Activated naive CD4-positive, alpha-beta T cell treated with anti-CD3 and anti-CD28 coated beads, Interleukin-2, amount 10 ng/mL, durations not matched to agents 7 days and 5 days (primary cell): ENCODE measurements at places on chromosomes 13 and 19.

- no peak for DNase-seq
These were observed 282.5 kb upstream of the HTR2A start for GRCh38 chr13:47179321-47179720.

DNA sequence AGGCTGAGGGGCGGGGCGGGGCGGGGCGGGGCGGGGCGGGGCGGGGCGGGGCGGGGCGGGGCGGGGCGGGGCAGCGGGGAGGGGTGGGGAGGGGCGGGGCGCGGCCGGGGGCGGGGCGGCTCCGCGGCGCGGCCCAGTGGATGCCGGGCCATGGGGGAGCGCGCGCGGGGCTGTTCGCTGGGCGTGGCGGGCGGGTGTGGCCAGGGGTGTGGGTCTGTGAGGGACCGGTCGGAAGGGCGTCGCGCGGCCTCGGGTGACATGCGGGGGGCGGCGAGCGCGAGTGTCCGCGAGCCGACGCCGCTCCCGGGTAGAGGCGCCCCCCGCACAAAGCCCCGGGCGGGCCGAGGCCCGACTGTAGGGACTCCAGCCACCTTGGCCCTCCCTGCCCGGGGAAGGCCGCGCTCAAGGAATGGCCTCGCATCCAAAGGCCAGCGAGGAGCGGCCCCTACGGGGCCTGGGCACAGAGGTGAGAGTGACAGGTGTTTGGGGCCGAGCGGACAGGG is at the start of gene ZFP28:
TSS of gene ZFP28 (plus strand) at position 188 of the 503 bp plus-strand sequence. CDS start at position 259, 71 bp downstream.
- peak; percentile 77 for DNase-seq

GRCh38 chr19:30317403-30317802 is 54.8 kb upstream of the ZNF536 start:
- DNase-seq, result no peak

GRCh38 chr13:64912141-64912540 is 2318.0 kb downstream of the PCDH9 start:
- DNase-seq, result no peak

DNA sequence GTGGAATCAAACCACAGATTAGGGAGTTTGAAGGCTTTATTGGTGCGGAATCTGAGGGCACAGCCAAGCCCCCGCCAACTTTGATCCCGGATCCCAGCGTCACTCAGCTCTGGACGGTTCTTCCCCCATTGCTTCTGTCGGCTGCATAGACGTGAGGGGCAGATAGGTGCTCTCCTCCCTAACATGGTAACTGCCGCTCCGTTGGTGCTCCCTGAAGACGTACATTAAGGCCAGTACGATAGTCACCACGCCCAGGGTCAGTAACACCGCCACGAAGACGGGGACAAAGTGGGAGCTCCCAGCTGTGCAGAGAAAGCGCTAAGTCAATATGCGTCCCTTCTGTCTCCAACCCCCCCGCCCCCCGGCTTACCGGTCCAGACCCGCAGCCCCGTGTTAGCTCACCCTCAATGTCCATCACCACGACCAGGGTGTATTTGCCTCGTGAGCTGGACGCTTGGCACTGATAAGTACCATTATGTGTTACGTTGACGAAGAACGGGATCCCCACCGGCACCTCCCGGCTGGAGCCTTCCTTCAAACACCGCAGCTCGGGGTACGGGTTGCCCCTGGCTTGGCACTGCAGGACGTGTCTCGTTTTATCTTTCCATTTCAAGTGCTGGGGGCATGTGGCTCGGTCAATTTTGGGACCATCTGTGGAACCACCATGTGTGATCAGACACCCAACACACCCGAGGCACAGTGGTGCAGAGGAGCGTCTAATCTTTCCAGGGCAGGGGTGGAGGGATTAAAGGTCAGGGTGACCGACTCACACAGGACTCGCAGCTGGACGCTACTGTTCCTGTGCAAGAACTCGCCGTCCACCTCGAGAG is 644 bp upstream of the RAVER1 start:
- DNase-seq, result no peak

DNA sequence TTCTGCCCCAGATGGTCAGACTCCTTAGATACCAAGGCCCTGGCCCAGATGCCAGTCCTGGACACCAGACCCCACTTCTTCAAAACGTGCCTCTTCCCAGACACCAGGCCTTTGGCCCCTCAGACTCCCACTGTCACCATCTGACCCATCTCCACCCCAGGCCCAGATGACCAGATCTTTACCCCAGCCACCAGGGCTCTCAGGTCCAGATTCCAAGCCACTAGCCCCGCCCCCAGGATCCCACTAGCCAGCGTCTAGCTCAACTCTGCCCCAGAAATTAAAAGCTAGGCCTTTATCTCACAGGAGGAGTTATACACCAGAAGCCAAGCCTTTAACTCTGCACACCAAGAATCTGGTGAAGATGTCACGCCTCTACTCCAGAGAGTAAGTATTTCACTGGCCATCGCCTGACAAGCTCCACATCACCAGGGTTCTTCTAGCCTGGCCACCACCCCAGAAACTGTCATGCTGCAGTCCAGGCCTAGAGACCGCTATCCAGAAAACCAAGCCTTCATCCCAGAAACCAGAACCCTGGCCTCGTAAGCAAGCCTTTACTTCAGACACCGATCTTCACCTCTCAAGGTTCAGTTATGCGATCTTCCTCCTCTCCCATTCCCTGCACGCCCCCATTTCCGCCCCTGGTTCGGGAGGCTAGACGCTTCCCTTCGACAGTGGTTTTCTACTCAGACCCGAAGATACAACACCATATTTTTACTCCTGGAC is 595 bp downstream of the XAB2 start:
- DNase-seq, result peak; percentile 34

DNA sequence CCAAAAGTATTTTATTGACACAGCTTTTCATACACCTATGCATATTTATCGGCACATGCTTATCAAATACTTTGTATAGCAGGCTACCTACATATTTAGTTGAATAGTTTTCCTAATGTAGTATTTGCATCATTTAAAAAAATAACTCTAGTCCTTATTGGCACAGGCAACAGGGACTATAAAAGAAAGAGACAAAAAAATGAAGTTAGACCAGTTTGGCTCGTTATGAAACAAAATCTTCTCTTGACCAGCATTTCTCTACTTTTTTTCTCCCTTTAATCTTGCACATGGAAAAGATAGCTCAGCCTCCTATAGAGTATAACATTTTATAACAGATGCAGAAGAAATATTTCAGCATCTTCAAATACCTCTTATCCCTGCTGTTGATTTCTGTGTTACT is 794.8 kb upstream of the MIR17HG start:
- no peak for DNase-seq

DNA sequence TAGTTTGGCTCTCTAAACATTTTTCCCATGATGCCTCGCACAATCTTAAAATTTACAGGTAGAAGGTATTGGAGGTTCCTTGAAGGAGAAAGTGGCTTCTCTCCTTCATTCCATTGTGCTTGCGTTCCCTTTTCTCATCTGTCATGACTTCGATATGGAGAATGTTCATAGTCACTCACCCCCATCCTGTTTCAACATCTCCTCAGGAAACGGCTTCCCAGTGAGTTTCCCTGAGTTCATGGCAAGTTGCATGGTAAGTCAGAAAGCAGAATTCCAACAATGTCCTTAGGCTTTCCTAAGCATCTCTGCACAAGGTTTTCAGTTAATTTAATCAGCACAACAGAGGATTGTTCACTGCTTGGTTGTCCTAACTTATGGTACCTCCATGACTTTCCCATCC is 581.8 kb upstream of the SLITRK5 start:
- DNase-seq, result no peak

- DNase-seq, result no peak
These were observed 95.2 kb downstream of the FRY start for GRCh38 chr13:32126756-32127155.

GRCh38 chr13:19695428-19695827 is 62.0 kb downstream of the MPHOSPH8 start:
- DNase-seq, result no peak

DNA sequence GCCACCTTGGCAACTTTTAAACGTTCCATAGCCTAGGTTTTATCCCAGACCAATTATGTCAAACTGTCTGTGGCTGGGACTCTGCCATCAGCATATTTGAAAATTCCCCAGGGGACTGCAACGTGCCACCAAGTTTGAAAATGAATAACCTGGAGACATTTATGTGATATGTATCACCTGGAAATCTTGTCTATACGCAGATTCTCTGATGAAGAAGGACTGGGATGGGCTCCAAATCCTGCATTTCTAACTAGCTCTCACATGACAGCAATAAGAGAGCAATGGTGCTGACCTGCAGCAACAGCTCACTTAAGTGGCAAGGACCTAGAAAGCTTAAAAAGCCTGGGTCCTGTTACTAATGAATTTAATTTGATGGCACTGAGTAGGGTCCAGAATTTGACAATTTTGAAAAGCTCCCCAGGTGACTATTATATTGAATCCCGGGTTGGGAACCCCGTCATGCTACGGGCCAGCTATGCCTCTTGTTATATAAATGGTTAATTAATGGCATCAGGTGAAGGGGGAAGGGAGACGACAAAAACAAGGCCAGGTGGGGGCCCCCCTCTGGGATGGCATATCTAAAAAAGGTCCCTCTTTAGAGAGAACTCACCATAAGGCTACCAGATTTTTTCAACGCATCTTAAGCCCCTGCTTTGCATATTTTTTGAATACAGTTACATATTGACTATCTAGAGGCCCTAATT is 213.7 kb downstream of the ZIC5 start:
- DNase-seq, result no peak

DNA sequence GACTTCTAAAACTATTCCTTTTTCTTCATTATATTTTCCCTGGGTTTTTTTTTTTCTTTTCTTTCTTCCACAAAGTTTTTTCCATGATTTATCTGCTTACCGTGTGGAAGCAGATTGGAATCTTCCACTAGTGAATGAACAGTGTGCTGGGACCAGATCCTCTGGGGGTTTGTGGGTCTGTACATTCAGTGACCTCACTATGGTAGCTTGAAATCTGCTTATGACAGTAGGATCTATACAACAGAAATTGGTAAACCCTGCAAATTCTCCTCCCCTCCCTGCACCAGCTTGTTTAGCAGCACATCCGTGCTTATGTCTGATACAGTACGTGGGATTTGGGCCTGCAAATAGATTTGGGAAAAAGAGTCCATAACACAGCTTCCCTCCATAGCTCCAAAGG is 26.0 kb upstream of the MAB21L1 start:
- DNase-seq, result no peak

- DNase-seq, result no peak
These were observed 233.9 kb downstream of the ZIC5 start for GRCh38 chr13:99737481-99738245.

- DNase-seq, result no peak
These were observed 440.8 kb downstream of the TDRD3 start for GRCh38 chr13:60837806-60838205.

- DNase-seq, result no peak
These were observed 135.0 kb downstream of the KDM4B start for GRCh38 chr19:5103812-5104410.

GRCh38 chr19:28876609-28877123 is 336.3 kb downstream of the UQCRFS1 start:
- no peak for DNase-seq

DNA sequence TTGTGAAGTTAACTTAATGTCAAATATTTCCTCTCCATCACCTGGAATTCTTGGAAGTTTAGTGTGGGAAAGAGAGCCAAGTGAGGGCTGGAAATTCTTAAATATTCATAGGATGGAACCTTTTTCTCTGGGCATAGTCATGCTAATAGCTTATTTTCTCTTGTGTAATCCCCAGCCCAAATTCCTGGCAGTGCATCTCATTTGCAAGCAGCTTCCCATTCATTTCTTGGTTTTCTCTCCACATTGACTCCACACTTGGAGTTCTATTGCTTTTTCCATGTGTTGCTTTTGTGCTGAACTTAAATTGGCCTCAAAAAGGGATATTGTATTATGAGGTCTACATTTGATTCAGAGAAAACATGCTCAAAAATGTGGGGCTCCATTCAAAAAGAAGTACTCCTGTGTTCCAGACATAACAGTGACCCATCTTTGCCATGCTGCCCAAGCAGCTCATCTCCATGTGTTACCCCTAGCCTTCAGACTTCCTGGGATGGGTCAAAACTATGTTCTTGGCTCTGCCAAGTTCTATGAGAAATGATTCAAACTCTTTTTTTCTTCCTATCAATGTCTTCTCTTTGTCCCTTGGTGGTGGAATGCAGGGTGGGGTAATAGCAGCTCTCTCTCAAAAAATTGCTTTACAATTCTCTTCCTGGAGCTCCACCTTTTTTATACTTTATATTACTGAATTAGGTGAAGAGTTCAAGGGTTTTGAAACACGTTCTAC is 2471.5 kb downstream of the PCDH9 start:
- no peak for DNase-seq

DNA sequence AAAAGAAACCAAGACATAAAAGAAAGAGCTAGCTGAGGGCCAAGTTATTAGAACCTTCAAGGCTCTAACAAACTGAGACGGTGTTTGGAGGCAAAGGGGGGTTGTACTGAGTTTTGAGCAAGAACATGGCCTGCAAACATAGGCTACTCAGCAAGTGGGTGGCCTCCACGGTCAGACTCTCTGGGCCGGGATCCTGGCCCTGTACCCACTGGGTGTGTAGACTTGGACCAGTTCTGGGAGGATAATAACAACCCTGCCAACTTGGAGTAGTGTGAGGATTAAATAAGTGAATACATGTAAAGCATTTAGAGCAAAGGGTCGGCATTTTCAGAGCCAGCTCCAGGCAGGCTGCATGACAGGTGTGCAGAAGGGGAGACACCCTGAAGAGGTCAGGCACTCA is 56.1 kb upstream of the TNFRSF19 start:
- no peak for DNase-seq

DNA sequence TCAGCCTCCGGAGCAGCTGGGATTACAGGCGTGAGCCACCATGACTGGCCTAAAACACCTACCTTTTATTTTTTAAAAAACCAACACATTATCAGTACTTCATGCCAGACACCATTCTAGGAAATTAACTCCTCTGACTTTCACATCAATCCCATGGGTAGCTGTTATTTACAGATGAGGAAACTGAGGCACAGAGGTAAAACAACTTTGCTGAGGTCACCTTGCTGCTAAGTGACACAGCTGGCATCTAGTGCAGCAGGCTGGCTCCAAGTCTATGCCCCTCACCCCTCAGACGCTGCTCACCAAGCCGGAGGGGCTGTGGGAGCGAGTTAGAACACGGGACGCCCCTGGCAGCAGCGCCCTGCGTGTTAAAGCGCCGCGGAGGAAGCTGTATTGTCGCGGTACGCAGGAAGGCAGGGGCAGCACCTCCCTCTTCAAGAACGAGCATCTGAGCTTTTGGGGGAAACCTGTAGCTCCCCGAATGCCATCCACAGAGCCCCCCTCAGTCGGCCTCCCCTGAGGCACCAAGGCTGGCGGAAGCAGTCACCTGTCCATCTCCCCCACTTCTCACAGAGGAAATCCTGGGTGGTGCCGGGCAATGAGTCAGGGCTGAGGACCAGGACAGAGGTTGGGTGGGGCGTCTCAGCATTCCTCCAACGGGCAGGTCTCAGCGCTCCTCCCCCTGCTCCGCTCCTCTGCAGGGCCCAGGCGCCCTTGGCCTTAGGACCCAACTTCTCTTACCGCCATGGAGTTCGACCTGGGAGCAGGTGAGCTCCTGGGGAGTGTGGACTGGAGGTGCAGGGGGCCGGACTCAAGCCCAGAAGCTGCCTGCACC is at the start of gene C19orf33:
TSS of gene C19orf33 (plus strand) at position 735 of the 835 bp plus-strand sequence. CDS start at position 746, 11 bp downstream.
- peak; percentile 27 for DNase-seq

DNA sequence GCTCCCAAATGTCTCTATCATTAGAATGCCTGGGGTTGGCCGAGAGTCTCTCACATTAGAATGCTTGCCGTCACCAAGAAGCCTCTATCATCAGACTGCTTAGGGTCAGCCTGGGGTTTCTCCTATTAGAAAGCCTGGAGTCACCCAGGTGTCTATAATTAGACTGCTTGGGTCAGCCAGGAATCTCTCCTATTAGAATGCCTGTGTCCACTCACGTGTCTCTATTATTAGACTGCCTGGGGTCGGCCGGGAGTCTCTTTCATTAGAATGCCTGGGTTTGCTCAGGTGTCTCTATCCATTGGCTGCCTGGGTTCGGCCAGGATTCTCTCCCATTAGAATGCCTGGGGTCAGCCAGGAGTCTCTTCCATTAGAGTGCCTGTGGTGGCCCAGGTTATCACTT is 1453.1 kb downstream of the UQCRFS1 start:
- DNase-seq, result no peak
